ENCODE measurements at places on chromosomes 7 and 10.

DNA sequence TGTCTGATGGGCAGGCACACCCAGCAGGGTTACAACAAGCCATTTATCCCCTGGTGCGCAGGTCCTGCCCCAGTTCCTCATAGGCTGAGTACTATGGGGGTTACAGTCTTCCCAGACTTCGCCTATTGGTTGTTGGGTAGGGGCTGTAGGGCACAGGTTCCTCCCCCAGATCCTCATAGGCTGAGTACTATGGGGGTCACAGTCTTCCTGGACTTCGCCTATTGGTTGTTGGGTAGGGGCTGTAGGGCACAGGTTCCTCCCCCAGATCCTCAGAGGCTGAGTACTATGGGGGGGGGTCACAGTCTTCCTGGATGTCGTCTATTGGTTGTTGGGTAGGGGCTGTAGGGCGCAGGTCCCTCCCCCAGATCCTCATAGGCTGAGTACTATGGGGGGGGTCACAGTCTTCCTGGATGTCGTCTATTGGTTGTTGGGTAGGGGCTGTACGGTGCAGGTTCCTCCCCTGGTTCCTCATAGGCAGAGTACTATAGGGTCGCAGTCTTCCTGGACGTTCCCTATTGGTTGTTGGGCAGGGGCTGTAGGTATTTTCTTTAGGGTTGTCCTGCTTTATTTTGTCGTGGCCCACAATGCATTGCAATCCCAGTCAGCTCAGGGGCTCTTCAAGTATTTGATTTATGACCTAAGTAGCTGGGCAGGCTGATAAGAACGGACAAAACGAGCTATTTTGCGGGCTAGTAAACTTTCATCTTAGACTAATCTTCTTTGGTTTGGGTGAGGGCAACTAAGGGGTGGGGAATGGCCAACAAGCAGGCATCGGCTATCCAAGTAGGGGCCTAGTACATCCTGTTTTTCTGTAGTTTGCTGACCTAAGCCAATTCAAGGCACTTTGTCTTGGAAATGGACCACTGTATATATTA is 3.4 kb downstream of the LRRC27 start:
- no peak for DNase-seq

DNA sequence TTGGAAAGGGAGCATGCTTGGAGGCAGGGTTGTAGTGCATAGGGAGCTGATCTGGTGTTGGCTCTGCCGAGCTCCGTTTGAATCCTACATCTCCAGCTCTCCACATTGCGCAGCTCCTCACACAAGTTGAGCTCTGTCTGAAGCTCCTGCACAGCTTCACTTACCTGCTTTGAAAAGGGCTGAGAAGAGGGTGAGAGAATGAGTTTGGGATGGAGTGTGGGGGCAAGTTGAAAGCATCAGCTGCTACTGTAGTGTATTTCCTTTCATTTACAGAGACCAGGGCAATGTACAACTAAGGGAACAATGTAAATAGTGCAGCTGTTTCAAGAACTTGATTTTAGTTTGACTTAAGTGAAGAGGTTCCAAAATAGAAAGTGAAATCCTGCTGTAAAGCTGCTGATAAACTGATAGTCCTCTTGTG is 88.5 kb downstream of the VTI1A start:
- DNase-seq: no peak

- DNase-seq: no peak
Observed at GRCh38 chr7:39554583-39555165, 11.5 kb upstream of the YAE1 start.

DNA sequence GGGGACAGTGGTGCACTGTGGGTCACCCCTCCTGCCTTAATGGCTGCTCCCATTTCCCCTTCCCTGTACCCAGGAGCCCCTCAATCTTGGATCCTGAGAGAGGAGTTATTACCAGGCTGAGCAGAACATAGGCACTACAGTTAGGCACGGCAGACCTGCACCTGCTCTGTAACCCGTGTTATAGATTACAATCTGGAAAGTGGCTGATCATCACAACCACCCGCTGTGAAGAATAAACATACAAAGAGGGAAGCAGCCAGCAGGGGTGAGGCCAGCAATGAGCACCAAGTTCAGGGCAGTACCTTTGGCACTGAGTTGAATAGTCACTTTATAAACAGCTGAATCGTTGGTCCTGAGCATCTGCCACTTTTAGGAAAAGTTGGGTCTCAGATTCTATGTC is 1.7 kb downstream of the CDHR1 start:
- DNase-seq: no peak

DNA sequence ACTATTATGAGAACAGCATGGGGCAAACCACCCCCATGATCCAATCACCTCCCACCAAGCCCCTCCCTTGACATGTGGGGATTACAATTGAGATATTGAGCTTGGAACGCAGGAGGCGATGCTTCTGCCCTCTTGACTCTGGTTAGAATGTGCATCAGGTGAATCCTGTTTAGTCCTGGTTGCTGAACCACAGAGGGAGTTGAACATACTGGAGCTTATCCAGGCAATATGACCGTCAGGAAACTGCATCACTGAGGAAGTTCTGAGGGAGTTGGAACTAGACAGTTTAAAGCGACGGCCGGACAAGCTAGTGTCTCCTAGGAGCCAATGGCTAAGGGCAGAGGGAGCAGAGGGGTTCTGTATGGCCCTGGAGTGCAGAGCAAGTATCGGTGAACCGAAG is 31.8 kb upstream of the GARS1 start:
- no peak for DNase-seq

- no peak for DNase-seq
Observed at GRCh38 chr7:85664341-85664740, 477.5 kb upstream of the SEMA3D start.

GRCh38 chr7:27611059-27611458 is 51.6 kb downstream of the HIBADH start:
- no peak for DNase-seq

- no peak for DNase-seq
Observed at GRCh38 chr7:121219026-121219425, 109.8 kb upstream of the WNT16 start.

- DNase-seq: no peak
Observed at GRCh38 chr10:12489357-12489756, 140.0 kb downstream of the CAMK1D start.

GRCh38 chr7:85489498-85489897 is 302.6 kb upstream of the SEMA3D start:
- DNase-seq: no peak

DNA sequence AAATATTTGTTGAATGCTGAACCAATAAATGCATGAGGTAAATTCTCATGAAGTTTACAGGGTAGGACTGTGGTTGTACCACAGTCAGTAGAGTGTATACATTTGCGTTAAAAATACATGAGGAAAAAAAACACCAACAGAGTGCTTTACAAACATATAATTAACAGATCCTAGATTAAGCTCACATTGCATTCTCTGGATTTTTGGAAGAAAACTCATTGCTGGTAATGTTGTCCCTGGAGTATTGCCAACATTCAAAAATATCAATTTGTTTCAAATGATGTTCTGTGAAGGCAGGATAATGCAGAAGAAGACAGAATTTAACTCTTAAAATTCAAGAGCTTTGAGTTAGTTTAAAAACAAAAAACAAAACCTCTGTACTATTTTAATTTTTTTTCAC is 95.5 kb downstream of the MBL2 start:
- DNase-seq: no peak

DNA sequence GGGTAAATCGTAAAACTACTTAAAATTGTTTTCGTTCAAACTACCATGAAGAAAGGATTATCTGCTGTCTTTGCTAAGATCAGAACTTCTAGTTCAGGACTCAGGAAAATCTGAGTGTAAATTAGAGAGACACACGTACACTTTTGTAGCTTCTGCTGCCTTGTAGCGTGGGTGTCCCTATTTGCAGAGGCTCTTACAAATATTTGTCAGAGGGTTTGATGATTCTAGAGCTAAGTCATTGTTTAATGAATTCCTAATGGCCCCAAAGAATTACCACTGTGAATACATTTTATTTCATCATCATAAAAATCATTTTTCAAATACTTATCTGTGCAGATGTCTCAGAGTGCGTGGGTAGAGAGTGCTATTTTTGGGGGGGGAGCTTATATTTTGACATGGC is 314.9 kb downstream of the LRMDA start:
- no peak for DNase-seq

DNA sequence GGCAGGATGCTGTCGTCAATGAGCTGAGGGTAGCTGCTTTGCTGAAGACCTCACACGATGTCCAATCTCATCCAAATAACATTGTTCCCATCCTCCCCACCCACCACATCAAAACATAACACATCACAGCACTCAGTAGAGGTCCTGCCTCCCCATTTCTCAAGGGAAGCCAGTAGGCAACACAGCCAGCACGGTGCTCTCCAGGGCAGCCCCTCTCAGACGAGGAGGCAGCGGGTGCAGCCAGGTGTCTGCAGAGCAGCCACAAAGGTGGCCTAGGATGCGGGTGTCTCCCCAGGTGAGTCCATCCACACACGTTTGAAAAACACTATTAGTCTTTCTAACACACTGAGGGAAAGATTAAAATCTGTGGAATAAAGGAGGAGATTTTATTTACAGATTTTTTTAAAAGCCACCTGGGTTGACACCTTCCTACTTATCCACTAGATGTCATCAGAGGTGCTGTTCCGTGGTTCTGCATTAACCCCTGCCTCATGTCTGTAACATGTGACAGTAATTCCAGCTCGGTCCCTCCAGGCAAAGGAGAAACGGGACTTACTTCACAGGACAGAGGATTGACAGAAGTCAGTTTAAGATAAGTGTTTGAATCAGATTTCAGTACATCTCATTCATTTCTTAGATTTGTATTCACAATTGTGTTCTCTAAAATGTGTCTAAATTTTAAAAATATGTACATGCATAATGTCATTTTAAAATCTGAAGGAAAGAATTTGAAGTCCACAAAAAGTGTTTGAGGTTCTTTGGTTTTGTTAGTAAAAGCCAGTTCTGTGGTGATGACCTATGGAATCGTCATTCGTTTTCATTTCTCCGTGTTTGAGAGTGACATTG is 68.0 kb downstream of the LANCL2 start:
- no peak for DNase-seq

- peak; percentile 41 for DNase-seq
Observed at GRCh38 chr10:110425684-110426293, 71.9 kb upstream of the DUSP5 start.

DNA sequence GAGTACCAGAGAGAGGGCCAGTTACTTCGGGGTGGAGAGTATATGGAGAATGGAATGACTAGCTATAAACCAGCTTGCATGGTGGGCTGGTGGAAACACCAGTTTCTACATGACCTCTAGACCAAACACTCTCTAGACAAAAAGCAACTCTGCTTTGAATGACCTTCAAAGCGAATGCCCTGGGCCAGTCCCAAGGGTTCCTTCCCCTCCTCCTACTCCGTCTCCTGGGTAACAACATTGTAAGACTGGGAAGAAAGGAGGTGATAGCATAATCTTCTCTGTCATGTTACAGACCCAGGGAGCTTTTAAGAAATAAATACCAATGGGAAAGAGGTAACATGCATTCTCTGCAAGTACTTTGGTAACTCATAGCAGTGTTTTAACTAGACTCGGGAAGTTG is 7.4 kb downstream of the HK1 start:
- no peak for DNase-seq

DNA sequence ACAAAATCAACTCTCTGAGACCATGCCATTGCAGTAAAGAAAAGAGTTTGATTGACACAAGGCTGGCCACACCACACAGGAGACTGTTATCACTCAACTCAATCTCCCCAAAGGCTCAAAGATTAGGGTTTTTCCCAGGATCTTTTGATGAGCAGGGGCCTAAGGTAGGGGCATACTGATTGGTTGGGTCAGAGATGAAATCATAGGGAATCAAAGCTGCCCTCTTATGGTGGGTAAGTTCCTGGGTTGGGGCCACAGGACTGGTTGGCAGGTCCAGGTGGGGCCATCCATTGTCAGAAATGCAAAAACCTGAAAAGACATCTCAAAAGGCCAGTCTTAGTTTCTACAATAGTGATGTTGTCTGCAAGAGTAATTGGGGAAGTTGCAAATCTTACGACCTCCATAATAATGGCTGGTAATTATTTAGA is 91.6 kb downstream of the AKR1D1 start:
- DNase-seq: no peak

GRCh38 chr10:8393531-8393930 is 339.0 kb downstream of the GATA3 start:
- no peak for DNase-seq

- DNase-seq: no peak
Observed at GRCh38 chr10:125187238-125188194, 27.2 kb upstream of the CTBP2 start.

DNA sequence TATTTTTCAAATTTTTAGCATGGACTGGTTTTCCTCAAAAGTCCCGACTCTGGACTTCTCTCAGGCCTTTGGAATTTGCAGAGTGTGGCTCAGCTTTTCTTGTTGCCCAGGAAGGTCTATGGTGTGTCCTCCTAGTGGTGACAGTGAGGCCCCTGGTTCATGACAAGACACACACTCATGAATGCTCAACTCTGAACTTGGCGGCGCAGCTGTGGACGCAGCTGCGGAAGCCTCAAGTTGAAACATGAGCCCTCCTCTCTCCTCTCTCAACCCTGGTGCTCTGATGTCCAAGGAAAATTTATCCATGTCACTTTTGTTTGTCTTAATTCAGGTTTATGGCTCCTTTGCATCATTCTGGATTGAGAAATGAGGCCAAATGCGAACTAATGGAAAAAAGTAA is 183.9 kb downstream of the HECW1 start:
- no peak for DNase-seq

DNA sequence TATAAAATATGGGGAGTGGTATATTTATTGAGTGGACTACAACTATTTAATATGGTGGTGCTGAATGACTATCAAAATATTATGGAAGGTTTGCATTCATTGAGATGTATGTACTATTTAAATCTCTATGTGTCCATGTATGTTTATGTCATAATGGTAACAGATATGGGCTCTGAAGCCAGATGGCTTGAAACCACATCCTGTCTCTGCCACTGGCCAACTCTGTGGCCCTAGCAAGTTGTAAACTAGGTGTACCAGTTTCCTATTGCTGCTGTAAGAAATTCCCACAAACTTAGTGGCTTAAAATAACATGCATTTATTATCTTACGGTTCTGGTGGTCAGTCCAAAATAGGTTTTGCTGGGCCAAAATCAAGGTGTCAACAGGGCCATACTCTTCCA is 198.1 kb upstream of the NFE2L3 start:
- DNase-seq: no peak

DNA sequence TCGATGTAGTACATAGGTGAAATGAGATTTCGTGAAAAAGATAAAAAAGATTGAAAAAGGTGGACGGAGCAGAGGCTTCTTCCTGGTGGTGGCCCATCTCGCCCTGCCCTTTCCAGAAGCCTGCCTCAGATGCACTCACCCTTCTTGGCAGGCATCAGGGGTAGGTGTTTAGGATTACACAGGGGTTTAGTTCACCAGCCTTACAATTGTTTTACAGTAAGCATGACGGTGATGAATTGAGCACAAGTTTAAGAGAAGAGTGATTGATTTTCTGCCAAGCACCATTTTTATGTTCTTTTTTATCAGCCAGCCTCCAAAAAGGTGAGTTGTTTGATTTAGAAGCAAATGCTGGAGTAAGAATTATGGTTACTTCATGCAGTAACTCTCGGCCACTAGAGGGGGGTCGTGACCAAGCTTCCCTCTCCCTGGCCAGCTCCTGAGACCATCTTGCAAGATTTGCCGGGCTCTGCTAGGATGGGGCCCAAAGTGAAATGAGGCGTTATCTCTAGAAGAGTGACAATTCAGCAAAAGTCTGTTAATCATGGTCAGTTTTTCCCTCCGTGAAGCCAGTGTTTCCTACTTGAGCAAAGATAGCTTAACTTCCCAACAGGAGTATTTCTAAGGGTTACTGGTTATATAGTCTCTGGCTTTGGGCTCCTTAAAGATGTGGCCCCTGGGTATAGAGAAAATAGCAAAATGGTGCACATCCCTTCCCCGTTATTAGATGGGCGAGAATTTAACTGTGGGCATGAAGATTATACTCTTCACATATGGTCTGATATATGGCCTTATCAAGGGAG is 228.8 kb downstream of the BMPER start:
- no peak for DNase-seq

All from activated CD8-positive, alpha-beta memory T cell treated with anti-CD3 and anti-CD28 coated beads, Interleukin-2, amount 50 U/mL, for 4 hours (primary cell).